NCI-H345 (cell line): ENCODE measurements at places on chromosomes 7 and 10.

DNA sequence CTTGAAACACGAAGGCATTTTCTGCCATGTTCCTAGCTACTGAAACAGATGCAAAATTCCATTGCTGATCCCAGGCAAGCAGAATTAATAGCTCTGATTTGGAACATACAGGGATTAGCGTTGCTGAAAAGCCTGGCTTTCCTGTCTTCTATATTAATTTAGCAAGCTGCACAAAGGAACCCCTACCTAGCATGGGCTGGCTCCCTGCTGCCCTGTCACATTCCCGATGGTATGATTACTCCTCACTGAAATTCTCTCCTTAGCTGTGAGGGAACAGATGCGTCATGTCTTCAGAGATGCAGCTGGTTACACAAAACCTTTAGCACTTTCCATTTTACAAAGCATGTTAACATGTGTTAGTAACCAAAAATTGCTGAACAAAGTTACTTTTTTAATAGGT, 878.9 kb downstream of the TYW1 start:
- no peak for DNase-seq

DNA sequence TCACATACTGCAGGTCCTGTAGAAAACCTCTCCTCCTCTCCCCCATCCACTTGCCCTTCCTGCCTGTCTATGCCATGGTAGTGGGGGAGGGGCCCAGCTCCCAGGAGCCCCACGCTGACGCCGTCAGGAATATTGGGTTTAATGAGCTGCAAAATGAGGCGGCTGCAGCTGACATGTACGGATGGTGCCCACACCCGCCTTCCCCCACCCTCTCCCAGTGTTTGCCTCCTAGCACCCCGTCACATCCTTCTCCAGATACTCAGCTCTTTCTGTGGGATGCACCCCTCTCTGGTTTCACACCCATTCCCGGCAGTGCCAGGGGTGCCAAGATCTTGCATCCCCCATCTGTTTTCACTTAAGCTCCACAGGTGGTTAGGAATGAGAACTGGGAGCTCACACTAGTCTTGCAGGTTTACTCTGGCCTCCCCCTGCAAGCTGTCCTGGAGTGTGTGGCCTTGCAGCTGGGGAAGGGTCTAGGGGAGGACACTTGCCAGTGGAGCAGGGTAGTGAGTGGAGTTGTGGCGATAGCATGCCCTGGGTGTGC, 26.1 kb downstream of the GBX1 start:
- DNase-seq, result no peak

DNA sequence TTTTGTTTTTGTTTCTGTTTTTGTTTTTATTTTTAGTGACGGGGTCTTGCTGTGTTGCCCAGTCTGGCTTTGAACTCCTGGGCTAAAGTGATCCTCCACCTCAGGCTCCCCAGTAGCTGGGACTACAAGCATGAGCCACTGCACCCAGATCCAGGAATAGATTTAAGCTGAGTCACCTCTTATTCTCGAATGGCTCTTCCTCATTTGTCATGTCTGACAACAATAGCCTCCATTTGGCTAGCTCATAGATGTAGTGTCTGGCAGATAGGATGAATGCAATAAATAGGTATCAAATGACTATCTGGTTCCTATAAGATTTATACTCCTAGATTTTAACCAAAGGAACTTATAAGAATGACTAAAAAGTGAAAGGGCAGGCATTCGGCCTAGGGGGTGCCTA, 172.9 kb downstream of the TMEM26 start:
- DNase-seq, result no peak

DNA sequence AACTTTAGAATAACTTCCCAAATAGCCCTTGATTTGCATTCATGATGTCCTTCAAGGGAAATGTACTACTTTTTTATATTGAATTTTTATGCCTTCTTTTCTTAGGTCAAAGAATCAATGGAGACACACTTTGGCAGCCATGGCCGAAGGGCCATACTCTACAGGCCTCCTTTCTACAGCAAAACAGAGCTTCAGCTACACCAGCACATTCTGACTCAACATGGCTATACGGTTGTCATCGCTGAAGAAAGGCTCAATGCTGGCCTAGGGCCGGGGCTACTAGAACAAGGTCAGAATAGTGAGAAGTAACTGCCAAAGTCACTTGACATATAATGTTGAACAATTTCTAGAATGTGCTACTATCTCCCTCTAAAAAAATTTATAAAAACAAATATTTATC, 27.0 kb downstream of the CPED1 start:
- DNase-seq, result no peak

- no peak for DNase-seq
Observed at GRCh38 chr10:88386821-88387773, 196.0 kb downstream of the RNLS start.

GRCh38 chr10:43040482-43041256, 36.2 kb upstream of the RET start:
- DNase-seq, result no peak

GRCh38 chr7:47103498-47104205, 478.3 kb downstream of the TNS3 start:
- no peak for DNase-seq

DNA sequence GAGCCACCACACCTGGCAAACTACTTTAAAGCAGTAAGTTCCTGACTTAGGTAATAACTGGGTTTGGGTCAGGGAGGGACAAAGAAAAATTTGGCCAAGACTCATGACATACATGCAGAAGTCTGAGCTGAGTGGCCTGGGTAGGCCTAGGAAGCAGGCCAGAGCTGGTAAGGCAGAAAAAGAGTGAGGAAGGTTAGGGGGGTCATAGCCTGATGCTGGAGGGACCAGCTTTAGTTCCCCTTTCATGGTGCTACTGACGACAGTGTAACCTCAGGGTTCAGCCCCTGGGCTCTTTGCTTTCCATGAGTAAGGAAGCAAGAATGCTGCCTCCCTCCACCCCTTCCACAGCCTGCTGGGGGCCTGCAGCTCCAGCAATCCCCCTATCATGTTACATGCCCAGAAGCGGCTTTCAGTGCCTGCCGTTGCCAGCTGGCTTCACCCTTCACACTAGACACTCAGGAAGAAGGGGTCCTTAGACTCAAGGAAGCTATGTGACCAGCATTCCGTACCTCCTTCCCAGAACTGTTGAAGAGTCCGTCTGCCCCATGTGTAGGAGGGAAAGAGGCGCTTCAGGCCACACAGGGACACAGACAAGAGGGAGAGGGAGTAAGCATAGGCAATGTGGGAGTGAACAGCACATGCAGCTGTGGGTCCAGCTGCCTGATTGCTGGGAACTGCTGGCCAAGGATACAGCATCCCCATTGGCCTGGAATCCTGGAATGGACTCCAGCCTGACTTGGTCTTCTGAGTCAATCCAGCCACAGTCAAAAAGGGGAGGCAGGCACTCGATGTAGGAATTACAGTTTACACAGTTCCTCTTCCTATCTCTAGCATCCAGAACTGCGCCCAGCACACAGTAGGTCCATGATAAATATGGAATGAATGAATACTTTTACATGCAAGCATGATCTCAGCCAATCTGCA, 4.1 kb upstream of the PLAU start:
- DNase-seq, result no peak

DNA sequence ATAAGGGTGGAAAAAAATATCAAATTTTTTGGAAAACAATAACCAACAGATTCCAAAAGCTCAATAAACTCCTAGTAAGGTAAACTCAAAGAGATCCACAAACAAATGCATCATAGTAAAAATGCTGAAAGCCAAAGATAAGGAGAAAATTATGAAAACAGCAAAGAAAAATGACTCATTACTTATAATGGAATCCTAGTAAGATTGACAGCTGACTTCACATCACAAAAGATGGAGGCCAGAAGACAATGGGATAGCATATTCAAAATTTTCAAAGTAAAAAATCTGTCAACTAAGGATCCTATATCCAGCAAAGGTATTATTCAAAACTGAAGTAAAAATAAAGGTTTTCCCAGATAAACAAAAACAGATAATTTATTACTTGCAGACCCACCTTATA, 183.4 kb upstream of the VIPR2 start:
- DNase-seq, result no peak

DNA sequence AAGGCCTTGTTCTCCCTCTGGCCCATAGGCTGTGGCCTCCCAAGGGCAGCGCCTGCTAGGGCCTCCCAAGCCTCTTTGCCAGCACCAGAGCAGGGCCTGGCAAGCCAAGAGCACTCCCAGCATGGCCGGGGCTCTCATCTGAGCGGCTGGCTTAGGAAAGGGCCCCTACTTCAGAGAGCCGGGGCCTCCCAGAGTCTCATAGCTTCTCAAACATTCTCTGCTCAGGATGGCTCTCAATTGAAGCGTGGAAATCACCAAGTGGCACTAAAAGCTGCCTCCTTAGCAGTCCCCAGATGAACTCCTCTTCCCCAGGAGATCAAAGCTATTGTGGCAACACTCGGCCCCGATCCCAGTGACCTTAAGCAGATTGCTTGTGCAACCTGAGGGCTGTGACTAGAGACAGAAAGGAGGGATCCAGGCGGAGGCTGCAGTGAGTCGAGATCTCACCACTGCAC, 69.4 kb downstream of the FAM53B start:
- DNase-seq, result no peak

GRCh38 chr10:76356557-76356956, 925.1 kb downstream of the LRMDA start:
- no peak for DNase-seq

DNA sequence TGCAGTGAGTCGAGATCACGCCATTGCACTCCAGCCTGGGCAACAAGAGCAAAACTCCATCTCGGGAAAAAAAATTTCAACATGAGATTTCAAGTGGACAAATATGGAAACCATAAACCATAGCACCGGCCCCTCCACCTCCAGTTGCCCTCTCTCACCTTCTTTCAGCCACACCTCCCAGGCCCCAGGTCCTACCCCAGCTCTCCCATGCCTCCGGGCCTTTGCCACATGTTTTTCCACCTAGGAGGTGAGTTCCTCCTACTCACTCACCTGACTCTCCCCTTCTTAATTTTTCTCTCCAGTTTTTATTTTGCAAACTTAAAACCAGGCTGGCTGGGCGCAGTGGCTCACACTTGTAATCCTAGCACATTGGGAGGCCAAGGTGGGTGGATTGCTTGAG, 13.7 kb upstream of the CLDN4 start:
- no peak for DNase-seq

DNA sequence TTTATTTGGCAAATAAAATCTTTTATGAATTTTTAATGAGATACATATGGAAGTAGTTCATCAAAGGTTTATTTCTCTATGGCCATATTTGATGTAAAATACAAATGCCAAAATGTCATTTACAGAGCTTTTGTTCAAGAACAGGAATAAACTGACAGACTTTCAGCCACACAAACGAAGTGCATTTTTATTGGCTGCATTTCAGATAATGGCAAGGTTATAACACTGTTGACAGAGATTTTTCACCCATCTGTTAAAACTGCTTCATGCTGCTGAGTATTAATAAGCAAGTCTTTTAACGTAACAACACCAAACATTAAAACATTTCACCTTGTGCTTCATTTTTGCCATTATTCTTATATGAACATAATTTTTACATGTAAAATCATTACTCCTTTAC, 254.4 kb downstream of the ANKRD7 start:
- no peak for DNase-seq

GRCh38 chr7:23450518-23450917, 19.8 kb downstream of the IGF2BP3 start:
- no peak for DNase-seq

DNA sequence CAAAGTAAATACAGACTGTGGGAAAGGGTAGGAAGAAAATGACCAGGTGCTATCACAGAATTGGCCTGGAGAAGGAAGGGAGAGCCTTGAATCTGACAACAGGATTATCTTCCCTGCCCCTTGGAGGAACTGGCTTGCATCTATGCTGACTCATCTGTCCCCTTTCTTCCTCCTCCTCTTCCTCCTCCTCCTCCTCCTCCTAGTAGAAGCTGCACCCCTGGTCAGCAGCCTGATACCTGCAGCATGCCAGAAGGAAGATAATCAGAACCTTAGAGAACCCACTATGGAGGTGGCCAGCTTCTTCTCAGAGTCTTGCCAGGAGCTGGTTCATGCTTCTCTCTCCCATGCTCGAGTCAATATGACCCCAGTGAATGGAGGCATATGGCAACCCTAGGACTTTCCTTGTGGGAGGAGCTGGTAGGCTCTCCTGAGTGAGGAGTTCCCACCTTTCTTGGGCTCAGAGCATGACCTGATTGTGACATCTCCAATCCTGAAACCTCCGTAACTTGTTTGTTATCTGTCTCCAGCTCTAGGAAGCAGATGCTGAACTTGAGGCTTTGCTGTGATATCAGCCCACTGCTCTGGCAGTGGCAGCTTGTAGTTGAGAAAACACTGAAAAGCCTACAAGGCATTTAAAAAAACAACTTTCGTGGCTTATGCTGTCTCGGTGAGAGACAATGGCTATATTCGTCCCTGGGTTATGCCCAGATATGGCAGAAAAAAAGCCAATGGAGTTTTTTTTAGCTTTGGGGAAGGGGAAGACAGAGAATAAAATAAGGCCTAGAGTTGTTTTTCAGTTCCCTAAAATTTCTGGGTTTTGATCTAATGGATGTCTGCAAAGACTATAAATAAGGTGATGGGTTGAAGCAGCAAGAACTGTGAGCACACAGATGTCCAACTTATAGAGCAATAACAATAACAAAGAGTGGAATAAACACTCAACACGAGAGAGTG, 60.6 kb downstream of the CDHR3 start:
- DNase-seq, result no peak

DNA sequence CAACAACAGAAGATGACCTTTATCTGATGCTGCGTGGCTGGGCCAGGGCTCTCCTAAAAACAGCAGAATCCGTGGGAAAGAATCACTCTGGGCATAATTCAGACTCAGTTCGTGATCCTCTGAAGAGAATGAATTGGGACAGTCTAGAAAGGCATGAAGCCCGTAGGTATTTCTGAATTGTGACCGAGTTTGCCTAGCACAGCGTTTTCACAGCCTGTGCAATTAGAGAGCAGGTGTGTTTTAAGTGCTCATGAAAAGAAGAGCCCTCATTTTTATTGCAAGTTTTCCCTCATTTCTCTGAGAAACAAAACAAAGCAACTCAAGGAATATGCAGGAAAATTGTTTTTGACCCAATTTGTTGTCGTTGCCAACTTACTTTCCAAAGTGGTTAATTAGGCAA, 366.2 kb downstream of the WDR11 start:
- no peak for DNase-seq

DNA sequence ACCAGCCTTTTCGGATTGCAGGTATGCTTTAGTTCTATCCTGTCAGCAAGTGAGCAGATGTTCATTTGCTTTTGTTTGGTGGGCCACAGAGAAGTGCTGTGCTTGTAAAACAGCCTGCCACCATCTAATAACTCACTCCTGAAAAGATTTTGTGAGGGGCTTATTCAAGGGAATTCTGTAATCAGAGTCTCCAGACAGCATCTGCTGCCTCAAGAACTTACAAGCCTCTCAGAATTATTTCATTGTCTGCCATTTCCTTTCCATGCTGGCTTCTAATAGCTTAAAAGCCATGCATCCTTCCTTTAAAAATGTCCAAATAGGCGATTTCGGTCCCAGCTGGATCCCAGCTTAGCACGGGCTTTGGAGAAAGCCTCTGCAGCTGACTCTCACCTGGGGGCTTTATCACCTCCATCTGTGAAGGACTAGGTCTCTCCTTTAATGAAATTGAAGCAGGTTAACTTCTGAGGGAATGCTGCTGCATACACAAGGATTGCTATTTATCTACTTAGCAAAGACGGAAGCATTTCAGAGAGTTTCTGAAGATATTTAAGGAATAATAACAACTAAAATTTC, 48.0 kb downstream of the MALRD1 start:
- no peak for DNase-seq

GRCh38 chr10:32271617-32272016, 75.3 kb downstream of the EPC1 start:
- no peak for DNase-seq

- no peak for DNase-seq
Observed at GRCh38 chr7:30313348-30313747, 29.0 kb downstream of the ZNRF2 start.
